Stomach (tissue), 19 donors: ENCODE measurements at places on chromosomes 2 and 18. TPM values are rescaled to one million over a fixed set of nuclear protein-coding genes. Genes with fewer than 3 reads are reported as not detected.
A peak's percentile ranks its signal among the peaks of the same experiment; 100 is the strongest.

The MC4R gene
- total RNA-seq, result not detected

The RANBP2 gene
- total RNA-seq, result 67.1 TPM

The TMEM247 gene
- total RNA-seq, result not detected

The TMEM182 gene
- not detected for total RNA-seq

The DYNAP gene
- not detected for total RNA-seq

The EFEMP1 gene
- total RNA-seq, result 61.2 TPM

The KHK gene
- 3.3 TPM for total RNA-seq

The ELOA2 gene
- not detected for total RNA-seq

The SPTBN1 gene
- 232 TPM for total RNA-seq

The GKN1 gene
- total RNA-seq, result 116 TPM

The ANKRD23 gene
- total RNA-seq, result 1.3 TPM

The ZNF804A gene
- 0.14 TPM for total RNA-seq

The ADRA2B gene
- total RNA-seq, result 2.9 TPM

The TIMM21 gene
- total RNA-seq, result 5.8 TPM

DNA sequence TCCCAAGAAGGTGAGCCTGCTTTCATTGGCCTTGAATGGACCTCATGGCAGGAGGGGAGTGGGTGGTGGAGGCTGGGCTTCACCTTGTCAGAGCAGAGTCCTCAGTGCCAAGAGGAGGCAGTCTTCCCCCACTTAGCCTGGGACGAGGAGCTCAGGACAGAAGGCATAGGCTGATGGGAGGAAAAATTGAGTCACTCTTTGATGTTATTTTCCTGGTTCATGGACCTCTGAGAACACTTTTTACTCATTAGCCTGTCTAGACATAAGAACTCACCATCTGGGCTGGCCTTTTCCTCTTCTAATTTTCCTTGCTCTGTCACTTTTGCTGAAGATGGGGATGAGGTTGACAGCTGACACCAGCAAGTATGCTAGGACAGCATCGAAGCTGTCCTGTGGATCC lies 225.7 kb upstream of the TNP1 start:
- H3K4me1 ChIP-seq, result peaks cover 5% of the 10 kb centered on the region
- H3K4me3 ChIP-seq, result no peak overlapping the region
- H3K36me3 ChIP-seq, result no peaks in the 10 kb centered on the region
- no peak for DNase-seq
- no peak overlapping the region for H3K27ac ChIP-seq

- no peak overlapping the region for H3K4me3 ChIP-seq
- peak overlapping the region; percentile 59 for H3K27ac ChIP-seq
- peaks cover 27% of the 10 kb centered on the region for H3K4me1 ChIP-seq
- DNase-seq, result no peak
- H3K36me3 ChIP-seq, result no peaks in the 10 kb centered on the region
Measured at GRCh38 chr2:120770641-120771040, 35.0 kb downstream of the GLI2 start.

- H3K36me3 ChIP-seq, result no peaks in the 10 kb centered on the region
- no peaks in the 10 kb centered on the region for H3K27me3 ChIP-seq
- no peaks in the 10 kb centered on the region for H3K4me1 ChIP-seq
- H3K4me3 ChIP-seq, result no peak overlapping the region
- H3K27ac ChIP-seq, result no peak overlapping the region
Measured at GRCh38 chr2:14749884-14750283, 117.4 kb downstream of the LRATD1 start.

- H3K4me3 ChIP-seq, result no peak overlapping the region
- peaks cover 54% of the 10 kb centered on the region for H3K36me3 ChIP-seq
- DNase-seq, result no peak
- no peaks in the 10 kb centered on the region for H3K27me3 ChIP-seq
Measured at GRCh38 chr2:230184727-230185578, 34.8 kb downstream of the SP110 start.

- H3K4me3 ChIP-seq, result no peak overlapping the region
- no peaks in the 10 kb centered on the region for H3K27me3 ChIP-seq
- no peak overlapping the region for H3K27ac ChIP-seq
Measured at GRCh38 chr2:63866009-63866709, 24.5 kb downstream of the UGP2 start.

- H3K27me3 ChIP-seq, result no peaks in the 10 kb centered on the region
- H3K4me1 ChIP-seq, result no peaks in the 10 kb centered on the region
- H3K4me3 ChIP-seq, result no peak overlapping the region
Measured at GRCh38 chr2:11042841-11043240, 112.4 kb upstream of the SLC66A3 start.

- H3K4me1 ChIP-seq, result peaks cover 5% of the 10 kb centered on the region
- DNase-seq, result peak; percentile 34
- no peaks in the 10 kb centered on the region for H3K27me3 ChIP-seq
- H3K36me3 ChIP-seq, result no peaks in the 10 kb centered on the region
- peak overlapping the region; percentile 64 for H3K27ac ChIP-seq
- H3K4me3 ChIP-seq, result no peak overlapping the region
Measured at GRCh38 chr18:6781796-6782195, 52.3 kb downstream of the ARHGAP28 start.

DNA sequence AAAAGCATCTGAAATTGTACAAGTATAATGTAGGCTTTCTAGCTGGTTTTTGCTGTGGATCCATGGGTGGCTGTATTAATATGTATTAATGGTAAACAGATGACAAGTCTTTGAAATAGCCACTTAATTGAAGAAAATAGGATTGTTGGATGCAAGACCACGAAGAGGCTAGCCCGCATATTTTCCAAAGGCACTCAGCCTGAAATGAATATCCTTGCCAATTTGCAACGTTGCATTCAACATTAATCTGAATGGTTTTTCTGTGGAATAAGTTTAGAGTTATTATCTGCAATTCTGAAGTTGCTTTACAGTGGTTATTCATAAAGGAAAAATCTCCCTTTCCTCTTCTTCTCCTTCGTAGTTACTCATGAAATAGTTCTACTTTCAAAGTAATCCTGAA lies 86.2 kb upstream of the SPATS2L start:
- H3K36me3 ChIP-seq, result no peaks in the 10 kb centered on the region
- no peaks in the 10 kb centered on the region for H3K4me1 ChIP-seq
- DNase-seq, result no peak
- H3K27me3 ChIP-seq, result no peaks in the 10 kb centered on the region
- H3K27ac ChIP-seq, result no peak overlapping the region

DNA sequence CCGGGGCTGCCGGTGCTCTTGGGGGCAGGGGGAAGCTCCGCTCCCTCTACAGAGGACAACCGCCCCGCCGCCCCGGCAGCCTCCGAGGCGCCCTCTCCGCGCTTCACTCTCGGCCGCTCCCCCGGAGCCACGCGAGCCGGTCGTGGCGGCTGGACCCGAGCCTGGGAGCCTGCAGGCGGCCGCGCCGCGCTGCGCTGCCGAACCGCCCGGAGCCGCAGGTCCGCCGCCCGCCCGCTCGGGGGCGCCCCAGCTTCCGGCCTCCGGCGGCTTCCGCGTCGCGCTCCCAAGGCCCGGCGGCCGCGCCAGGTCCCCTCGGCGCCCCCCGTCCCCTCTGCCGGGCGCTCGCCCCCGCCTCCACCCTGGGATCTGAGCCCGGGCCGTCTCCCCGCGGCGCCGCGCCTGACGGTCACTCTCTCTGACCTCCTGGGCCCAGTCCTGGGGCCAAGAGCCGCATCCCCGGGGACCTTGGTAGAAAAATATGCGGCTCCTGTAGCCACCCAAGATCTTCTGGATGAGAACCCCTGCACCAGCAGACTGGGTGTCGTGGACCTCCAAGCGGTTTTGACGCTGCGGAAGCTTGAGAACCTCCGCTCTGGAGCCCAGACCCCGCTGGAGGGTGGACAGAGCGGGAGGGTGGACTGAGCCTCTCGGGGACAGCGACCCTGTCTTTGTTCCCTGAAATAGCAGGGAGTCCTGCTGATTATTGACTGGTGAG lies 44.3 kb downstream of the SERTAD2 start:
- no peaks in the 10 kb centered on the region for H3K27me3 ChIP-seq
- peak; percentile 89 for DNase-seq
- H3K4me1 ChIP-seq, result peaks cover 50% of the 10 kb centered on the region

DNA sequence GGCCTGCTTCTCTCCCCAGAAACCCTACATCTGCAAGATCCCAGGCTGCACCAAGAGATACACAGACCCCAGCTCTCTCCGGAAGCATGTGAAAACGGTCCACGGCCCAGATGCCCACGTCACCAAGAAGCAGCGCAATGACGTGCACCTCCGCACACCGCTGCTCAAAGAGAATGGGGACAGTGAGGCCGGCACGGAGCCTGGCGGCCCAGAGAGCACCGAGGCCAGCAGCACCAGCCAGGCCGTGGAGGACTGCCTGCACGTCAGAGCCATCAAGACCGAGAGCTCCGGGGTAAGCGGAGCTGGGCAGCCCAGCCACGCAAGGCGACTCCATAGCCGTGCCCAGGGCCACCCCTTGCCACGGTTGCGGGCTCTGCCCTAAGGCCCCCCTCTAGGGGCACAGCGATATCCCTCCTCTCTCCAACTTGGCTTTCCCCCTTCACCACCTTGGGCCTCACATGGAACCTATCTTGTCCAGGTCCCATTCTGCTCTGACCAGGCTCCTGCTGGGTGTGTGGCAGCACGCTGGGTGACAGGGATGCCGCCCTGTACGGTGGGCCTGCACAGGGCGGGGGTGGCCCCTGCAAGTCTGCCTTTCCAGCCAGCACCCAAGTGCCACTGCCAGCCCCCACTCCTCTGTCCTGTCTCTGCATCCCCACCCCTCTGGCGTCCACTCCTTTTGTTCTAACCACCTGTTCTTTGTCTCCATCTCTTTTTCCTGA lies 248.9 kb downstream of the GLI2 start:
- no peak for DNase-seq
- H3K36me3 ChIP-seq, result peaks cover 41% of the 10 kb centered on the region
- H3K27me3 ChIP-seq, result no peaks in the 10 kb centered on the region
- H3K27ac ChIP-seq, result no peak overlapping the region
- H3K4me3 ChIP-seq, result no peak overlapping the region
- H3K4me1 ChIP-seq, result no peaks in the 10 kb centered on the region

DNA sequence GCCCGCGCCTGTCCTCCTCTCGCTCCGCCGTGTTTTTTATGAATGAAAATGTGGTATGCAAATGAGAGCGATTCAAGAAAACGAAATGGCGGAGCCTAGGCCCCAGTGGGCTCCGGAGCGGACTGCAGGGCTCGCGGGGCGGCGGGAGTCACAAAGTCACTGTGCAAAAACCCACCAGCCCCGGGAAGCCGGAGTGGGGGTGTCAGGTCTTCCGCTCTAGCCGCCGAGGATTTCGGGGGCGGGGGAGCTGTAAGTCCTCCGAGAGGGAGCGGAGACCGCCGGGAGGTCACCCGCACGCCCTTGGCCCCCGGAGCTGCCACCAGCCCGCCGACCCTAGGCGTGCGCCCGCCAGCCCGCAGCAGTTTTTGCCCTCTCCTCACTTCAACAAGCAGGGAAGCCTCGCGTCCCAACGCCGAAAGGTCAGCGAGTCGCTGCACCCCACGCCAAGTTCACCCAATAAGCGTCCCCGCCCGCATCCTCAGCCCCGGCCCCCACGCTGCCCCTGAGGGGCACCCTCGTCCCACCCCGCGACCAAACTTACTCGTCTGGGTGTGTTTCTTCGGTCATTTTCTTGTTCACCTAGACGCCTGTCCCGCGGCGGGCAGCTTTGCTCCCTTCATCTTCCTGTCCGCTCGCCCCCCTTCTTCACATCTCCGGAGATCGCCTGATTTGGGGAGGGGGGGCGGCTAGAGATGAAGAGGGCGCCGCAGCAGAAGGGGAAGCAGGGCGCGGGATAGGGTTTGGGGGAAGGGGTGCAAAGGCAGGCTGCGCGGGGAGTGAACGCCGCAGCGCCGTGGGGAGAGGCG lies 775 bp downstream of the SPRED2 start:
- peaks cover 29% of the 10 kb centered on the region for H3K4me1 ChIP-seq
- peak; percentile 37 for DNase-seq
- H3K4me3 ChIP-seq, result peak overlapping the region; percentile 74
- H3K27ac ChIP-seq, result peak overlapping the region; percentile 97
- H3K27me3 ChIP-seq, result no peaks in the 10 kb centered on the region

- H3K27me3 ChIP-seq, result no peaks in the 10 kb centered on the region
- no peak overlapping the region for H3K4me3 ChIP-seq
- H3K27ac ChIP-seq, result no peak overlapping the region
- H3K36me3 ChIP-seq, result peaks cover 10% of the 10 kb centered on the region
- DNase-seq, result no peak
Measured at GRCh38 chr18:79481046-79481790, 85.5 kb downstream of the NFATC1 start.

GRCh38 chr2:28681606-28682005 lies 70.0 kb upstream of the PPP1CB start:
- peak overlapping the region; percentile 76 for H3K27ac ChIP-seq
- no peaks in the 10 kb centered on the region for H3K27me3 ChIP-seq
- peaks cover 21% of the 10 kb centered on the region for H3K4me1 ChIP-seq
- no peak overlapping the region for H3K4me3 ChIP-seq
- H3K36me3 ChIP-seq, result no peaks in the 10 kb centered on the region

- no peak overlapping the region for H3K27ac ChIP-seq
- H3K4me1 ChIP-seq, result no peaks in the 10 kb centered on the region
- no peaks in the 10 kb centered on the region for H3K27me3 ChIP-seq
- no peak for DNase-seq
- peaks cover 92% of the 10 kb centered on the region for H3K36me3 ChIP-seq
- no peak overlapping the region for H3K4me3 ChIP-seq
Measured at GRCh38 chr2:239985356-239985755, 39.8 kb downstream of the NDUFA10 start.

GRCh38 chr2:2173633-2174032 lies 157.4 kb downstream of the MYT1L start:
- H3K36me3 ChIP-seq, result no peaks in the 10 kb centered on the region
- DNase-seq, result no peak

DNA sequence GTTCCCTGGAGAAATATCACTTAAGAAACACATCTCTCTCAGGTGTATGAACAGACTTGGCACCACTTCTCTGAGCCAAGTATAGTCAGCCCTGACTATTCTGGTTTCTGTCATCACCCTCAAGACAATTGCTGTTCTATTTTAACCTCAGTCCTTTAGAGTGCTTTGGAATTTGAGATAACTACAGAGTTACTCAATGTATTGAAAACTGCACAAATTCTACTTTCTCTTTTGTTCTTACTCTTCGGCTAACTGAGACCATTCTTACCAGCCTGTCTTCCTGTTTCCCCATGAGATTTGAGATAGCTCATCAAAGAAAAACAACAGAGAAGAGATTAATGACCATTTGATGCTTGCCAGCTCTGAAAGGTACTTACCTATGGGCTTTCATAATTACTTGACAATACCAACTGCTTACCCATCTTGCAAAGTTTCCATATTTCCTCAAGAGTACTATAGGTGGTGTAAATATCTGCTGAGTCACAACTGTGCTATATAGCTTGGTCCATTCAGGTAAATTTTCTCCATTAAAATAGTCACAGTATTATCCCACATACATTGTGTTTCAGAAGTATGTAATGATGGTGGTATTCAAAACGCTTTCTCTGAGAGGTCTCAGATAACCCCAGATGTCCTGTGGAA lies 467.5 kb upstream of the CHST9 start:
- H3K4me1 ChIP-seq, result no peaks in the 10 kb centered on the region
- no peaks in the 10 kb centered on the region for H3K36me3 ChIP-seq
- H3K27me3 ChIP-seq, result no peaks in the 10 kb centered on the region
- H3K4me3 ChIP-seq, result no peak overlapping the region
- DNase-seq, result no peak
- no peak overlapping the region for H3K27ac ChIP-seq

DNA sequence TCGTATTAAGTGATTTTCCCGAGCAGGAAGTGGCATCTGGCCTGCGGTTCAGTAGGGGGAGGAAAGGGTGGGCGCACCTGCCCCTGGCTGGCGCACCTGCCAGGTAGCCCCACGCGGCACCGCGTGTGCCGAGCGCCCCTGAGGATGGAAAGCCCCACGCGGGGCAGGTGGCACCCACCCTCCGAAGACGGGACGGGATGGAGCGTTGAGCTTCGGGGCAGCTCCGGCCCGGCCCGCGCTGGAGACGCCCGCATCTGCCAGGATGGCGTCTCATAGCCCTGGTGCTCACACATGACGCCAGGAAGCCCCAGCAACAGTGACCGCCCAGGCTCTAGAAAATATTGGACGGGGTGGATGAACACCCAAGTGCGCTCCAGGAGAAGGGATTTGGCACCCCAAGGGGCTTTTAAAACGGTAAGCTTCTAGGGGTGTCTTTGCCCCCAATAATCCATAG lies 2.5 kb upstream of the NFATC1 start:
- peaks cover 42% of the 10 kb centered on the region for H3K4me1 ChIP-seq
- peak overlapping the region; percentile 60 for H3K4me3 ChIP-seq
- H3K27ac ChIP-seq, result no peak overlapping the region
